Stimulated activated naive CD4-positive, alpha-beta T cell (primary cell): ENCODE measurements at places on chromosomes 5 and 9.

- no peak for DNase-seq
These were observed 118.7 kb upstream of the SGCD start for GRCh38 chr5:156208271-156208670.

DNA sequence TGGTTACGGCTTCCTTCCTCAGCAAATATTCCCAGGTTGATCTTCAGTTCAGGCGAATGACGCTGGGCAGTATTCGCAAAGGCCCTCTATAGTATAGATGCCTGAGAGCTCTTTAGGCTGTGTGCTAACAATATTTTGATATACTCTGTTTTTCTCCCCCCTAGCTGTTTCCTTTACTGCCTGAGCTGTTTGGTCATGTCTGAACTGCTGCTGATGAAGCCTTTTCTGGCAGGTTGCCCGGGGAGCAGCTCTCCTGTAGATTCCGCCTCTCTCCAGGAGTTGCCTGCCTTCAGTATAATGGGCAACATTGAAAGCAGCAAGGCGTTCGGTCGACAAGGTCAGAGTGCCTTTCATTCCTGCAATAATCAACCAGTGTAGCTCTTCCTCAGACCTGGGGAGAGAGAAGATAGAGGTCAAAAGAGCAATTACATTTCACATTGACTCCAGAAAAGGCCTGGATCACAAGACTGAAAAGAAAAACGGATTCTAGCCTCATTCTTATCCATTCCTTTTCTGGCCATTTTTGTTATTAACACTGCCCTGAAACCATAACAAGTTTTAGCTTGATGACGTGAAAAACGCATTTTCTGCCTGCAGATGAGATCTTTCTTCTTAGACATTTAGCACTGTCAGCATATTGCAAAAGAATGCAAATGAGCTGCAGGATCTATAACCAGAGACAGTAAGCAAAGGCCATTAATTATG lies 60.1 kb upstream of the ZNF608 start:
- no peak for DNase-seq

DNA sequence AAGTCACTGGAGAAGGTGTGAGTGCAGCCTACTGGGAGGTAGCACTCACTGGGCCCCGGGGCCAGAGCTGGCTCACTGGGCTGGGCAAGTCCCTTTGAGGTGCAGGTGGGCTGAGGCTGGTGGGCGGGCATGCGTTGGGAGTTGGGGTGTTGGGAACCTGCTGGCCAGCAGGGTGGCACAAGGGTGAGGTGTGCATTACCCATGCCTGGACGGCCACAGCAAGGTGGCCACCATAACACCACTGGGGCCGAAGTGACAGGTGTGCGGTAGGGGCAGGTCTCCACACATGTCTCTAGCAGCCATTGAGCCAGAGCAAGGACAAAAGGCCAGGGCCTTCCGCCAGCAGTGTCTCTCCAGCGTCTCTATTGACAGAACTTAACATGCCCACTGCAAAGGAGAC lies 22.6 kb downstream of the PRRT1B start:
- DNase-seq: no peak

GRCh38 chr5:111254613-111255012 lies 30.4 kb downstream of the CAMK4 start:
- DNase-seq: peak; percentile 66

- no peak for DNase-seq
These were observed 33.8 kb downstream of the TNC start for GRCh38 chr9:115084157-115084556.

- DNase-seq: no peak
These were observed 181.6 kb downstream of the CD180 start for GRCh38 chr5:67014957-67015400.

GRCh38 chr9:14314424-14314928 lies 535 bp upstream of the NFIB start:
- DNase-seq: no peak

- DNase-seq: peak; percentile 35
These were observed at the start of gene VAV2 for GRCh38 chr9:133991964-133992779. Gene VAV2 (minus strand): TSS chr9:133992324. CDS start chr9:133992278, 46 bp downstream.

DNA sequence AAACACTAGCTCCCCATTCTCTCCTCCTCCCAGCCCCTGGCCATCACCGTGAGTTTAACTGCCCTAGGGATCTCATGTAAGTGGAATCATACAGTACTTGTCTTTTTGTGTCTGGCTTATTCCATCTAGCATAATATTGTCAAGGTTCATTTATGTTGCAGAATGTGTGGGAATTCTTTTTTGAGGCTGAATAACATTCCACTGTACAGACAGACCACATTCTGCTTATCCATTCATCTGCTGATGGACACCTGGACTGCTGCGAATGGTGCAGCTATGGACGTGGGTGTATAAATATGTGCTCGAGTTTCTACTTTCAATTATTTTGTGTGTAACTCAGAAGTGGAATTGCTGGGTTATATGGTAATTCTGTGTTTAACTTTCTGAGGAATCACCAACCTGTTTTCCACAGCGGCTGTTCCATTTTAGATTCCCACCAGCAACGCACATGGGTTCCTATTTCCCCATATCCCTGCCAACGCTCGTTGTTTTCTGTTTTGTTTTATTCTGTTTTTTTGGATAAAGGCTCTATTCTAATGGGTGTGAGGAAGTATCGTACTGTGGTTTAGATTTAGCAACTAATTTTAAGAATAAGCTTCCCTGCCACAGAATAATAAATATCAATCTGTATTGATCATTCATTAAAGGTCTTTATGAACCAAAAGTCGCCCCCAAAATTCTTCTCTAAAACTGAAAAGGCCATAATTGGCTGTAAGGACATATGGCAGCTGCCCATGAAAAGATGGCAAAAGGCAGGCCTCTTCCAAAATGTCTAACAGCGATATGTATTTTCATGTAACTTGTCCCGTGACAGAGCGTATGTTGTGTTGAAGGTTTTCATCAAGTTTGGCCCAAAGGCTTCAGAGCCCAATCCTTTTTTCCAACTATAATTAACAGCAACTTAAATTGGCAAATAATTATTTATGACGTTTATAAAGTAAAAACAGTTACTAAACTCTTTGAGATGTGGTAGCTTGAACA lies 70.3 kb downstream of the DAP start:
- DNase-seq: no peak

GRCh38 chr5:141694479-141694878 lies 12.4 kb upstream of the ARAP3 start:
- no peak for DNase-seq

GRCh38 chr5:142304013-142304701 lies 20.7 kb downstream of the SPRY4 start:
- no peak for DNase-seq
